WERI-Rb-1 (cell line): ENCODE measurements at places on chromosomes 6 and 20.
A peak's percentile ranks its signal among the peaks of the same experiment; 100 is the strongest.

DNA sequence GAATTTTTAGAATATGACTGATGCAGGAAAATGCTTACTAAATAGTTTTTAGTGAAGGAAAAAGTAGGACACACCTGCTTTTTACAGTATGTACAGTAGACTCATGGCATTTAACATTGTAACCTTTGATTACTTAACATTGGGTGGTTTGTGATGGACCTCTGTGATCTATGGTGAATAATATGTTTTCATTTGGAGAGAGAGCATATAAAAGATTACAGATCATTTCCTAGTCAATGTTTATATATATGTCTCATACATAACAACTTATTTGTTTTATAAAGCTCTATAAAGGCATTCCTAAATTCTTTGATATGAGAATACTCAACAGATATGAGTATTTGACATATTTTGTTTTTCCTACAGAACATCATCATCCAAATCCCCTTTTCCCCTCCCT is 129.3 kb upstream of the PDE7B start:
- no peak for DNase-seq

DNA sequence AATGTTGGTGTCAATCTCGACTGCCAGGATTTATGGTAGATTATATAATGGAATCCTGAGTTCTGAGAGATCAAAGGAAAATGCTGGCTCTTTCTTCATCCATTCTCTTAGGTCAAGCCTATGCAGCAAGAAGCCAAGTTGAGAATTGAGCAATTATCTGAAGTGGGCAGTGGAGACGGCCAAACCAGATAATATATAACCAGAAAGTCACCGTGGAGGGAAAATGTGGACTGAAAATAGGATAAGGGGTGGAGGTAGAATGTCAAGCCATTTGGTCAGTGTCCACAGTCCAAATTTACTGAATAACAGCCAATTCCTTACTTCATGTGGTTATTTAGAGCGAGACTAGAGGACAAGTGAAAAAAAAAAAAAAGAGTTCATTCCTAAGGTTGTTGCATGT is 107.8 kb upstream of the ESR1 start:
- DNase-seq, result no peak

DNA sequence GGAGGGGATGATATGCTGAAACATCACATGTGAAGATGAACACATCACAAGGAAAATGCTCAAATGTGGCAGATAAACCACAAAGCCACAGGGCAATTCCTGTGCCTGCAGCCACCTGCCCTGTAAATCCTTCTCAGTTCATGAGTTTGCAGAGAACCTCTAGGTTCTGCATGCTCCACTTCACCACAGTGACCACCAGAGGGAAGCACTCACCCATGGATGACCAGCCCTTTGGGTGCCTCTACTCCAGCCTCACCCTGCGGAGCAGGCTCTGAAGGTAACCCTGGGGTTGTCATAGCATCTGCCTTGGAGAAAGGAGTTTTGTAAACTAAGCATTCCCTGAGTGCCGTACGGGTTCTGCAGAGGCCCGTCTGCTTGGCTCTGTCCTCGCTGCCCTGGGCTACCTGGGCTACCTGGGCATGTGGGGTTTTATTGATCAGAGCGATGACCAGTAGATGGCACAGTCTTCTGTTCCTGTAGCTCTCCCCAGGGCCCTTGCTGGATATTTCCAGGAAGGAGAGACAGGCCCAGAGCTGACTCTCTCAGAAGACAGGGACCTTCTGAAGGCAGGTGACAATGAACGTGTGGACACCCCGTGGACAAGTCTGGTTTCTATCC is 31.7 kb upstream of the CST1 start:
- DNase-seq, result peak; percentile 66

DNA sequence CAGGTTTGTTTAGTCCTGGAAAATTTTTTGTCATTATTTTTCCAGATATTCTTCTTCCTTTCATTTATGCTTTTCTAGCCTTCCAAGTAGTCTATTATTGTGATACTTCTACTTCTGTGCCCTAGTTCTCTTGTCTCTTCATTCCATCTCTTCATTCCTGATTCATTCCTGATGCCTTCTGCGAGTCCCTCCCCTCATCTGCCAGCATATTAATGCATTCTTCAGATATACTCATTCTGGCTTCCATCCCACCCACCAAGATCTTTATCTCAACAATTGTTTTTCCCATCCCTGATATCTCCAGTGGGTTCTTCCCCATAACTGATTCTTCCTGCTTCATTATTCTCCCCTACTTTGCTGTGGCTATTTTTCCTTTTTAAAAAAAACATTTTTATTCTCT is 35.2 kb downstream of the ALDH5A1 start:
- DNase-seq, result no peak

- DNase-seq, result peak; percentile 89
Observed at GRCh38 chr6:157656437-157656997, 166.5 kb upstream of the SNX9 start.

GRCh38 chr6:116764961-116765841 is at the start of gene FAM162B:
Gene FAM162B, minus strand, starts transcription at chr6:116765719. Its CDS starts 143 bp downstream, at chr6:116765576.
- peak; percentile 53 for DNase-seq

GRCh38 chr20:51470907-51471411 is 71.6 kb downstream of the NFATC2 start:
- no peak for DNase-seq

DNA sequence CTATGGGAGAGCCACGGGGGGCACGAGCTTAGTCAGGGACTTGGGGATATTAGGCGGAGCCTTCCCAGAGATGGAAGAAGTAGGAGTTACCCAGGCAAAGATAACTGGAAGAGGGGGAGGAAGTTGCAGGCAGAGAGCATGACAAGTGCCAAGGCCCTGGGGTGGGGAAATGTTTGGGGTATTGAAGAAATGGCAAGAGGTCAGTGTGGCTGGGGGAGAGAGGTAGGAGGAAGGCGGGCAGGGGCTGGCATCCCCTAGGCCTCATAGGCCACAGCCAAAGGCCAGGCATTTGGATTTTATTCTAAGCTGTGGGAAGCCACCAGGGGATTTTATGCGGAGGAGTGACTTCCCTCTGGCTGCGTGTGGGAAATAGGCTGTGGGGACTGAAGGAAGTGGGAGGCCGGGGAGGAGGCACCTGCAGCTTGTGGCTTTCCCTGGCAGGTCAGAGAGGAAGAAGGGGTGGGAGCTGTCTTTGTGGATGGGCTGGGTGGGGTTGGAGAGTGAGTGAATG is 22.7 kb downstream of the SNAI1 start:
- DNase-seq, result no peak

GRCh38 chr6:168968228-168968627 is 285.4 kb downstream of the THBS2 start:
- peak; percentile 31 for DNase-seq

- DNase-seq, result no peak
Observed at GRCh38 chr20:51439160-51439689, 103.3 kb downstream of the NFATC2 start.

- no peak for DNase-seq
Observed at GRCh38 chr20:25632940-25633790, 9.4 kb upstream of the NANP start.

GRCh38 chr20:39851459-39851858 is 837.6 kb downstream of the MAFB start:
- no peak for DNase-seq

DNA sequence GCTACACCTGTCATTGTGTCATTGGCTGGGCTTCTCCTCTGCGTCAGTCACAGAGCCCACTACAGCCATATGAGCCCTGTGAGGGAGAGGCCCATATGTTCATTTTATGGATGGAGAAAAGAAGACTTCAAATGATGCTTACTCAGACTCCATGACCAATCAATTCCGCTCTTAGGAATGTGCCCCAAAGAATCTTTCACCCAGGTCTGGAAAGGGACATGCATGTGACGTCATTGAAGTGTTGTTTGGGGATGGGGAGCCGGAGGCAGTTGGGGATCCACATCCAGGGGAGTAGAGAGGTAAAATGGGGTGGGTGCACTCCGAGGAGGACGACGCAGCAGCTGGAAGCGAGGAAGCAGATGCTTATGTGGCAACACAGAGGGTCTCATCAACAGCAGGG is 9.6 kb upstream of the C6orf132 start:
- no peak for DNase-seq

DNA sequence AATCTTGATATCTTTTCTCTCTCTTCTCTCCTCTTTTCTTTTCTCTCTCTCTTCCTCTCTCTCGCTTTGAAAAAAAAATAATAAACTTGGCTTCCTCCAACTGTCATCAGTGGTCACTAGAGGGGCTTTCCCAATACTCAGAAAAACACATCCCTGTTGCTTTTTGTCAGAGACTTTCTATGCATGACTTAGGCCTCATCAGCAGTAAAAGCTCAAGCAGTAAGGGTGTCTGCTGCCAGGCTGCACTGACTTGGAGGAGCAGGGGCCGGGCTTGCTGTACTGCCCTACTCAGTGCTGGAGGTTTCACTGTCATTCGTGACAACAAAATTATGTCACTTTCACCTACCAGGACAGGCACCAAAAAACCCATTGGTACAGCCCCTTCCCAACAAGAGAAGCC is 272.0 kb downstream of the ADGB start:
- DNase-seq, result no peak

DNA sequence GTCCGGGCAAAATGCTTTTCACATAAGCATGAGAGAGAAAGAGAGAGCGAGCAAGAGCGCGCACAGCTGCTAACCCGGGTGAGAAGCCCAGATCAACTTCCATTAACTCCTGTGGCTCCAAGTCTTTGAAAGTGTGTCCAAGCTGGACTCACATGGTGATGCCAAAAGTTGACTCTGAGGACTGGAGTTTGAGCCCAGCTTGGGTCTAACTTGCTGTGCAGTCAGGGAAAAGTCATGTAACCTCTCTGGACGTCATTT is 357.2 kb upstream of the SULF2 start:
- DNase-seq, result no peak

DNA sequence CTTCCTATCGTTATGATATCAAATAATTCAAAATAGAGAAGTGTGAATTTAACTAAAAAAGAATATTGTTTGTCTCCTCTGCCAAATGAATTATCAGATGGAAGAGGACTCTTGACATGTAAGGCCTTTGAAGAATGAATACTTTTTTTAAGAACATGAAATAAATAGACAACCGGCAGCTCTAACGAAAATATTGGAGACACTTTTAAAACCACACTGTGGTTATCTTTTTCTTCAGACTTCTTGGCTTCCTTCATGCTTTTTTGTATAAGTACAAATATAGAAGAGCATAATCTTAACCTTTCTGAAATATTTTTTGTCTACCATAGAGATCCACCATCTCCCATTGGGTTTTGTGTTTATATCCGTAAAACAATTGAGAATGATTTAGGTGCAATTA is 115.2 kb upstream of the SCGN start:
- no peak for DNase-seq

DNA sequence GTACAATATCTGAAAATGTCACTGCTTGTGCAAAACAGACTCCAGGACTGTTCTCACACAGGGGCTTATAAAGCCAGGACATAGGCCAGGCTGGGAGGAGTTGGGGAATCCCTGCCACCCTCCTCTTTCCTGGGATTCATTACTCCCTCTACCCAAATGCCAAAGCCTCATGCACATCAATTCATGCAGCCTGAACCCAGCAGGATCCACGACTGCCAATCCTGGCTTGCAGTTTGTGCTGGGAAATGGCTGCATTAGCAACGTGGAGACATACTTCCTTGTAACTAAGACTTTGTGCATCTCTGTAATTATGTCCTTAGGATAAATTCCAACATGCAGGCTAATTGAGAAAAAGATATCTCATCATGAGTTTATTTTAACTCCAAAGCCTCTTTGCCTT is 143.8 kb downstream of the SYCP2 start:
- DNase-seq, result no peak

- no peak for DNase-seq
Observed at GRCh38 chr6:3510617-3511016, 53.8 kb upstream of the SLC22A23 start.

GRCh38 chr6:139590206-139590605 is 215.8 kb upstream of the CITED2 start:
- DNase-seq, result no peak

DNA sequence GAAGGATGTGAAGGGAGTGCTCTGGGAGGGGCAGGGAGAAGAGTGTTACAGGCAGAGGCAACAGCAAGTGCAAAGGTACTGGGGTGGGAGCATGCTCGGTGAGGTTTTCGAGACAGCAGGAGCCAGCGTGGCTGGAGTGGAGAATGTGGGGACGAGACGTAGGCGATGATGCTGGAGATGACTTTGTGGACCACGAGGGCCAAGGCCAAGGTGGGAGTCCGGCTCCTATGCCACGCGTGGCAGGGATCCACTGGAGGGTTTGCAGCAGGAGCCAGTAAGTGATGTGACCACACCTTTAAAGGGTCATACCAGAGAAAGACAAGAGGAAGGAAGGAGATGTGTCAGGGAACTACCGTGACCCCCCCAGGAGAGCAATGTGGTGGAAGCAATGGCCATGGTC is 7.3 kb downstream of the PTGIS start:
- no peak for DNase-seq

DNA sequence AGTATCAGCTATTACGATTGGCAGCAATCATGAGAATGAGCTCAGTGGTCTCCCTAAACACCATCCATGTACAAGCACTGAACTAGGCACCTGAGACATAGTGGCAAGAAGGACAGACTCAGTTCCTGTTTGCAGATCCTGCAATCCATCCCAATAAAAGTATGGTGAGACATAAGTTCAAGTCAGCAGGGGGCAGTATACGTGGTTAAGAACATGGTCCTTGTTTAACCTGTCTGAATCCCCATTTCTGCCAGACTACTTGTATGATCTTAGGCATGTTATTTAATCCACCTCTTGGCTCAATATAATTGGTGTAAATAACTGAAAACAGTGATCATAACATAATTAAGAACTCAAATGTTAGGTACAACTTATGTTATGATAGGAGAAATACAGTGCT is 33.2 kb upstream of the PNISR start:
- DNase-seq, result no peak

GRCh38 chr6:36838896-36839748 is at the start of gene CPNE5:
Gene CPNE5, minus strand, starts transcription at chr6:36839444. Its CDS starts 67 bp downstream, at chr6:36839377.
- DNase-seq, result peak; percentile 58
